ENCODE measurements at places on chromosomes 5 and 9.

GRCh38 chr9:7970681-7971330 is 171.2 kb upstream of the DMAC1 start:
- DNase-seq, result no peak

DNA sequence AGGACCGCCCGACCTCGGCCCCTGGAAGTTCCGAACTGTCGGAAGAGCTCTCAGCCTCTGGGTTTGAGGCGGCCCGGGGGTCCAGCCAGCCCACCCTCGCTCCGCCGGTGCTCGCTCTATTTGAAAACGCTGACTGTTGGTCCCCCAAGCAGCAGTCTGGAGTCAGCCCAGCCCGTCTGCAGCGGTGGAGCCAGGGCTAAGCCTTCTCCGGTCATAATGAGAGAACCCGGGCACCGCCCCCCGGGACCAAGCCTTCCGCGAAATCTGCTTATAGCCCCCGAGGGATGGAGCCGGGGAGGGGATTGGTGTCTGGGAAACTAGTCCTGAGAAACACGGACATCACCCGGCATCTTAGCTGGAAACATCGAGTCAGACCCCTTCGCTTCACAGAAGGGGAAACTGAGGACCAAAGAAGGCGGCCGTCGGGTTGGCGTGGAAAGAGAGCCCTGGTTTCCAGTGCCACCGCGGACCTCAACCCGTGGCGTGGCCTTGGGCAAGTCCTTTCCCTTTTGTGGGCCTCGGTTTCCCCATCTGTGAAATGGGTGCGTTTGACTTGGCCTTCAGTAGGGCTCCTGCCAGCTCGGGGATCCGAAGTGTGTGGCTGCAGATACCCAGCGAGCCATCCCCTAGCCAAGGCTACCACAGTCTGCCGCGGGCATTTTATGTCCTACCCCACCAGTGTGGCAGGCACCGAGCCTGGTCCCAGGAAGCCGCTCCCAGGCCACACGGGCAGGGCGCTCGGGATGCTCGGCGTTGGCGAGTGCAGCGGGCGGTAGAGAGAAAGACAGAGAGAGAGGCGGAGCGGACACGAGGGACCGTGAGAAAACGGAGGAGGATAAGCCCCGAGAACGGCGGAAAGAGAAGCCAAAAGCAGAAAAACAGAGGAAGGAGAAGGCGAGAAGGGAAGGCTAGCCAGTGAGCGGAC is 857 bp downstream of the ADAM19 start:
- no peak for DNase-seq

DNA sequence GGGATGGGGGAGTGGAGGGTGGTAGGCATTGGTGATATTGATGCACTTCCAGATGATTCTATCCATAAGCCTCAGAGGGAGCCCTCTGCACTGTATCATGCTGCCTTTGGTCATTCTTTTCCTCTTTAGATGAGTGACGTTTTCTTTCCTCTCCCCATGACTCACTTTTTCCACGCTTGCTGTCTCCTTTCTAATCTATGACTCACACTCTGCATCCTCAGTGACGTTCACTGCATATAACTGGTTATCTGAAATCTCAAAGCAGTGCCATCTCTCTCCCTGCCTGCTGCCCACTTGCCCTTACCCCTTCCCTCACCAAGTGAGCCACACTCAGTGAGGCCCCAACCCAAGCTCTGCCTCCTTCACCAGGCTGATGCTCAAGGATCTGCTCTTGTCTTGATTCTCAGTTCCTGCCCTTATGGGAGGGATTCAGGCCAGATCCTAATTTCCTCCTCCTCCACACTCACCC is 31.6 kb downstream of the PTGS1 start:
- DNase-seq, result no peak

DNA sequence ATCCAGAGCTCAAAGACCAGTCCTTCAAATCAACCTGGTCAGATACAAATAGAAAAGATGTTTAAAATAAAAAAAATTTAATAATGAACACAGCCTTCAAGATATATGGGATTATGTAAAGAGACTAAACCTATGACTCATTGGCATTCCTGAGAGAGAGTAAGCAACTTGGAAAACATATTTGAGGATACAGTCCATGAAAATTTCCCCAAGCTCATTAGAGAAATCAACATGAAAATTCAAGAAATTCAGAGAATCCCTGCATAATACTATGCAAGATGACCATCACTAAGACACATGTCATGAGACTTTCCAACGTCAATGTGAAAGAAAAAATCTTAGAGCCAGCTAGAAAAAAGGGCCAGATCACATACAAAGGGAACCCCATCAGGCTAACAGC is 512.9 kb upstream of the PTGER4 start:
- no peak for DNase-seq

DNA sequence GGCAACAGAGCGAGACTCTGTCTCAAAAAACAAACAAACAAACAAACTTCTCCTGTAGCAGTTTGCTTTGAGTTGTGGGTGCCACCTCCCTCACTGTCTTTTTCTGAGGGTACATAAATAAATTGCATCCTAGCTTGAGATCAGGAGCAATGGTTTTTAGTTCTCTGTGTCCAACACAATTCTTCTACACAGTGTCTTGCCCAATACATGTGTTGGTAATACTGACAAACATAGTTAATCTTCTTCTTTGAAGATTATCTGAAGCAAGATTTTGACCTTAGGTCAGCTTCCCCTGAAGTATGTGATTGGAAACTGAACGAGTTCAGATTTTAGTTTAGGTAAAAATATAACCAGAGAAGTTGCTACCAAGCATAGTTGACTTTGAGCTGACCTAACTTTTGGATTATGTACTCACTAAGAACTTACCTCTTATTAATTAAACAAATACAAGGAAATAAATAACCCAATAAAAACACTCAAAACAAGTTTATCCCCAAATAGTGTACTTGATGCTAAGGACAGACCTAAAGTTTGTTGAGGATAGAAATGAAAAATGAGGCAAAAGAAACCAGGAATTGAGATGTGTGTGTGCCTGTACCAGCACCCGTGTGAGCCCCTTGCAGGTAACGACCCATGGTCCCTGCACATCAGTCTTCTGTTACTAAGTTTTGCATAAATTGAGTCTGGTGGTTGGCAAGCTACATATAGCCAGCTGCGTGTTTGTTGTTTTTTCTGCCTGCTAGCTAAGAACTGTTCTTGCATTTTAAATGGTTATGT is 16.2 kb downstream of the TJP2 start:
- no peak for DNase-seq

DNA sequence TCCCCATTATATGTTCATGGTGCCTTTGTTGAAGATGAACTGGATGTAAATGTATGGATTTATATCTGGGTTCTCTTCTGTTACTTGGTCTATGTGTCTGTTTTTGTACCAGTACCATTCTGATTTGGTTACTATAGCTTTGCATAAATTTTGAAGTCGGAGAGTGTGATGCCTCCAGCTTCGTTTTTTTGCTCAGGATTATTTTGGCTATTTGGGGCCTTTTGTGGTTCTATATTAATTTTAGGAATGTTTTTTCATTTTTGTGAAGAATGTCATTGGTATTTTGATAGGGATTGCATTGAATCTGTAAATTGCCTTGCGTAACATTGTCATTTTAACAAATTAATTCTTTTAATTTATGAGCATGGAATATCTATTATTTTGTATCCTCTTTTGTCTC is 36.6 kb upstream of the ZNF366 start:
- DNase-seq, result no peak

DNA sequence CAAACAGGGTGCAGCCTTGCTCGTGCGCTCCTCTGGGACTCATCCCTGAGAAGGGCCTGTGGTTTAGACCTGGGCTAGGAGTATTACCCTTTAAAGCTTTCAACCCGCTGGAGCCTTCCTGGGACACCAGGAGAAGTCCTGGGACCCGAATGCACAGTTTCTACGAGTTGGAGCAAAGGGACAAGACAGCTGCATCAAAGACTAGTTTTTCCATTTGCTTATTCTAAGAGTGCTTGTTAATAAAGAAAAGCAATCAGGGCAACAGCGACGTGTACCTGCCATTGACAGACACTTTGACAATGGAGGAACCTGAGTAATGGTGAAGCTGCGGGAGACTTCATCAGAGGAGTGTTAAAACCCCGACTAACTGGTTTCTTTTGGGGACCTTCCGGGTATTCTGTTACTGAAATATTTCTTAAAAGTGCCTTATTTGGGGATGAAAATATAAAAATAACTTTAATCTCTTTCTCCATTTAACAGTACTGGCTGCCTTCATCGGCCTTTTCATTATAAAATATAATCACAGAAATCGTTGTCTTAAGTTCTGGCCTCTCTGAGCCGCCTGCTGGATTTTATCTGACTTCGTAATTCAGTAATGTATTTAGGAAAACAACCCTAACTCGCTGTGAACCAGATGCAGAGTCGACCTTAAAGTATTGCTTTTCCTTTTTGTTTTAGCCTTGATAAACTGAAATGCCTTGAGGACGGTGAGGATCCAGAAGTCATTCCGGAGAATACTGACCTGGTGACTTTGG is 732 bp downstream of the SNAPC3 start:
- DNase-seq, result no peak

DNA sequence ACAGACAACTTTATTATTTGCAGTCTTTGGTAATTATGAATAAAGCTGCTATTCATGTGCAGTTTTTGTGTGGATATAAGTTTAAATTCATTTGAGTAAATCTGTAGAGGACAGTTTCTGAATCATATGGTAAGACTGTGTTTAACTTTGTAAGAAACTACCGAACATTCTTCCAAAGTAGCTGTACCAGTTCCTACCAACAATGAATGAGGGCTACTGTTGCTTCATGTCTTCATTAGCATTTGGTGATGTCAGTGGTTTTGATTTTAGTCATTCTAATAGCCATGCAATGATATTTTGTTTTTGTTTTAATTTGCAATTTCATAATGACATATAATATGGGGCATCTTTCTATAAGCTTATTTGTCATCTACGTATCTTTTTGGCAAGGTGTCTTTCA is 501.3 kb upstream of the RORB start:
- no peak for DNase-seq

GRCh38 chr9:107635803-107636174 is 146.2 kb upstream of the KLF4 start:
- DNase-seq, result no peak

DNA sequence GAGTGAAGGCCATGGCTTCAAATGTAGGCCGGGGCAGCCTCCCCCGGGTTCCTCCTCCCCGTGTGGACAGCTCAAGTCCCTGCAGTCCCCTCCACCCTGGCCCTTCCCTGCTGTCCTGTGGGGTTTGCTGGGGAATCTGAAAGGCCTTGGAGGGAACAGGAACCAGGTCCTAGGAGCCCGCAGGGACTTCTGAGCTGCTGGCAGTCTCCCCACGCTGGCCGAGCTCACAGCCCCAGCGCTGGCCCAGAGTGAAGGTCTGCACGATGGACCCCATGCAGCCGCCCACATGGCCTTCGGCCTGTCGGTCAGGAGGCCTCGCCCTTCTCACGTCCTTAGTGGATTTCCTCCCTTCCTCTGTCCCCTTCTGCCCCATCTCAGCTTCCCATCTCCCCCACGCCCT is 25.7 kb upstream of the NOTCH1 start:
- no peak for DNase-seq

GRCh38 chr9:133656211-133657119 is 20.3 kb downstream of the DBH start:
- no peak for DNase-seq

DNA sequence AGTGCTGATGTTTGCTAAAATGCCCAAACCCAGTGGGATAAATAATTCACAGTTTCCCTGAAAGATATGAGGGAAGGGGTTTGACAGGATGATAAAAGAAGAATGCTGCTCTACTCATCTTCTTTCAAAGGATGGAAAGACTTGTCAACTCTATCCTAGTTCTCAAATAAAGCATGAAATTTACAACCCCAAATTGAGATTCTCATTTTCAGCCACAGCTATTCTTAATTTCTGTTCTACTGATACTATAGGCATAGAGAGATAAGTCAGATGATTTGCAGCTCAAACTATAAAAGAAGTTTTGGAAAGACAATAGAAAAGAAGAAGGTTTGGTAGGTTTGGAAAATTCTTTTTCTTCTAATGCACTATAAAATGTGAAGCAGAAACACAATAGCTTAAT is 542.6 kb downstream of the CSNK1G3 start:
- DNase-seq, result no peak

DNA sequence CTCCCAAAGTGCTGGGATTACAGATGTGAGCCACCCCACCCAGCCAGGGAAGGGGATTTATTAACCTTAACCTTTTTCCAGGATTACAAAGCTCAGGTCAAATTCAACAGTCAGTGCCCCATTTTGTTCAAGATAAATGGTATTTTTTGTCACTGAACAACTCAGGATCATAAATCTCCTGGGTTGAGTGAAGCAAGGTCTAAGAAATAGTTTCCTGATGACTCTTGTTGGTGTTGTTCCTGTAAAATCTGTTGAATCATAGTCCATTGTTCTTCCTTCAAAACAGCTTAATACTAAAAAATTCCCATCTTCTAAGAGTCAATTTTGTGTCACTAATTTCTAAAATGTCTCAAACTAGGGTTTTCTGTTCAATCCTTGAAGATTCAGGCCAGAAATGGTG is 33.9 kb upstream of the JMY start:
- DNase-seq, result no peak

DNA sequence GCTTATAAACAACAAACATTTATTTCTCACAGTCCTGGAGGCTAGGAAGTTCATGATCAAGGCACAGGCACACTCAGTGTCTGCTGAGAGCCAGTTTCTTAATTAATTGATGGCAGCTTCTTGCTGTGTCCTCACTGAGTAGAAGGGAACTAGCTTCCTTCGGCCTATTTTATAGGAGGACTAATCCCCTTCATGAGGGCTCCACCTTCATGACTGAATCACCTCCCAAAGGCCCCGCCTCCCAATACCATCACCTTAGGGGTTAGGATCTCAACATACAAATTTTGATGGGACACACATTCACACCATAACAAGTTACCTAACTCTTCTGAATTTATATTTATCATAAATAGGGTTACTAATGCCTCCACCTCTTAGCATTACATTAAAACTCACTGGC is 129.8 kb downstream of the GNAQ start:
- DNase-seq, result no peak

DNA sequence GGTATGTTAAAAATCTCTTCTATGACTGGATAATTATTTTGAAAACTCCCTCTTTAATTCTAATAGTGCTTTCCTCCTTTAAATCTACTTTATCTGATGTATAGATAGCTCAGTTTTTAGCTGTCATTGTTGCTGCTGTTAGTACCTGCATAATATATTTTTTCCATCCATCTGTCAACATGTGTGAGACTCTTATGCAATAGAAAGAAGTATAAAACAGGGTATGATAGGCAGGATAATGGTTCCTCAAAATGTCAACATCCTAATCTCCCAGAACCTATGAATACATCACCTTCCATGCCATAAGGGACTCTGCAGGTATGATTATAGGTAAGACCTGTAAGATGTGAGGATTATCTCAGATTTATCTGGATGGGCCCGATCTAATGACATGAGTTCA is 136.9 kb upstream of the LHFPL2 start:
- no peak for DNase-seq

GRCh38 chr5:82347201-82347865 is 69.2 kb upstream of the RPS23 start:
- DNase-seq, result no peak
